HS-27A (cell line): ENCODE measurements at places on chromosomes 1 and 21.

- no peak for DNase-seq
Observed at GRCh38 chr1:227065311-227065710, 125.2 kb downstream of the COQ8A start.

- no peak for DNase-seq
Observed at GRCh38 chr1:33650708-33651107, 178.3 kb downstream of the ZSCAN20 start.

DNA sequence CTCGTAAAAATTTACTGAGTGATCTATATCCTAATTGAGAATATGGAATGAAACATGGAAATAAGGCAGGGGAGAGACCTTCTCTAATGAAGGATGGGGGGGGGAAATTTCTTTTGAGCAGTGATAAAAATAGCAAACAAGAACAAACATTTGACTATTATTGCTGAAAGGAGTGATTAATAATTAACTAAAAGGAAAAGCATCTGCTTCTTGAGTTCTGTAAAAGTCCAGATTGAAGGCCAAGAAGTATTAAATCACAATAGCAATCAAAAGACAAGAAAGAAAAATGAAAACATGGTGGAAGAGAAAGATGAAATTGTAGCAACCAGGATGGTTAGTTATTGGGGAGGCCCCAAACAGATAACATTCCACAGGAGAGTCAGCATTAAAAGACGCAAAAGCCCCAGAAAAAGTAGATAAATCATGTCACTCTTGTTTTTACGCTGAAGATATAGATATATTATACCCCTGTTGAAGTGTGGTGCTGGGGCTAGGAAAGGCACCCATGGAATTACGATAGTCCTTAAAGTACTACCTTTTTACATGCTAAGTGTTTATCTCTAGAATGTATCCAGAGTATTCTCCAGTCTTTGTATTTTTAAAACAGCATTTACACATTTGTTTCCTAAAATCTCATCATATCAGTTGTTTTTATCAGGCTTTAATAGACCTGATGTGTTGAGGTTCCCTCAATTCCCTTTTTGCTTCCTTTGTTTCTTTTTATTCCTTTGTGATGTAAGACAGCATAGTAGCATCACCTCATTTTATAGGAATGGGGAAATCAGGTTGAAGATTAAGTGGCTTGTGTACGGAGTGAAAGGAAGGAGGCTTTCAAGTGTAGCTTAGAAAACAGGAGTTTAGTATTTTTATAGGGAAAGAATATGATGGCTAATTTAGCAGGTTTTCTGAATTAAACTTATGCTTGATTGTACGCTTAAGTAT lies 28.9 kb downstream of the DISP1 start:
- DNase-seq = no peak

DNA sequence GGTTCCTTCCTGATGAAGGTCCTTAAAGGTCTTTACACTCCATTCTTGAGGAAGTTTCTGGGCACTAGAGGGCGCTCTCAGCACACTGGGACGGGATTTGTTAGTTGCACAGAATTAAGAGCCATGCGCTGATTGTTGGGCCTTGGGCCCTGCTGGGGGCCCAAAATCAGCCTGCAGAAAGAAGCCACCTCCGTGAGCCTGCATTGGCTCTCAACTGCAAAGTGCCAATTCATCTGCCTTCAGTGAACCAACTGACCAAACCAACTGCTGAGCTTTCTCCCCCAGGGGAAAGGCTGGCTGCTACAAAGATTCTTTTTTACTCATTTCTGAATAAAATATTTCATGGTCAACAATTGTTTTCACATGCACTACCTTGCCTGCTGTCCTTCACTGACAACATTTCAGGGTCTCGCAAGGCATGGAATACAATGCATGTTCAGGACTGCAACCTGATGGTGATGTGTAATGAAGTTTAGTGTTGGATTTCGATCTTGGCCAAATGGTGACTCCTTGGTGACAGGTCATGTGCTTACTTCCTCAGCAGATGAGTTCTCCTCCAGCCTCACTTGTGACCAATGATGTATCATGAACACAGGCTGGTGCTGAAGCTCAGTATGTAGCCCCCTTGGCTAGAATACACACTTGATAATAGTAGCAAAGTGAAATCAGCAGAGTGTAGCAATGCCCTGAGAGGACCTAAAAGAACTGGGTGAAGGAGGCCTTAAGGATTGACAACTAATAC lies 45.7 kb upstream of the PRDX6 start:
- peak; percentile 79 for DNase-seq

DNA sequence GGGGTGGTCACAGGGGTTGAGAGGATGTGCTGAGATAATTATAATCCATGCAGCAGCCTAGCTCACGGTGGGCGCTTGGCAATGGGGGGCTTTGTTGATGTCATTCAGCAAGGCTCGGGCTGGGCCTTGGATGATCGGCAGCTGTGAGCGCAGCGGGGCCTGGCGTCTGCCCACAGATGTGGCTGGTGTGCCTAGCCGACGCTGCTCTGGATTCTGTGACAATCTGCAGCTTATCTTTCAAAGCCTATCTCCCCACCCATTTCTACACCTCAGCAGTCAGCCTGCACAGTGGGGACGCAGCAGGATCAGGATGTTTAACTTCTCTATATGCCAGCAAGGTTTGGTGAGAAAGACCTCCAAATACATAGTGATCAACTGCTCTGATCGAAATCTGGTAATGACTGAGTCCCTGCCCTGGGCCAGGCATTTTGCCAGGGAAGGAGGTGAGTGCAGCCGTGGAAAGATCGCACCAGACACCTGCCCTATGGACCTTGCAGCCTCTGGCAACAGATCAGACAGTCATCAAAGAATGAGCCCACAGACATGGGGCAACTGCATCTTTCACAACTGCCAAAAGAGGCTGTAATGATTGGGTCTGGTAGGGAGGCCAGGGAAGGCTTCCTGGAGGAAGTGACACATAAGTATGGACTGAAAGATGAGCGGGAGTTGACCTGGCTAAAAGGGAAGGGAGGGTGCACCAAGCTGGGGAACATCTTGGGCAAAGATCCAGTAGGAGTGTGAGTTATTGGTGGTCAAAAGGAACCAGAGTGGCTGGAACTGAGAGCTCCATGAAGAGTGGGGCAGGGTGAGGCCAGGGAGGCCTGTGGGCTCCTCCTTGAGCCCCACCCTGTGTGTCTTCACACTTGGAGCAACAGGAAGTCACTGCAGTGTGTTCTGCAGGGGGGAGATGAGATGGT lies 35.3 kb downstream of the EPHB2 start:
- DNase-seq = peak; percentile 71

DNA sequence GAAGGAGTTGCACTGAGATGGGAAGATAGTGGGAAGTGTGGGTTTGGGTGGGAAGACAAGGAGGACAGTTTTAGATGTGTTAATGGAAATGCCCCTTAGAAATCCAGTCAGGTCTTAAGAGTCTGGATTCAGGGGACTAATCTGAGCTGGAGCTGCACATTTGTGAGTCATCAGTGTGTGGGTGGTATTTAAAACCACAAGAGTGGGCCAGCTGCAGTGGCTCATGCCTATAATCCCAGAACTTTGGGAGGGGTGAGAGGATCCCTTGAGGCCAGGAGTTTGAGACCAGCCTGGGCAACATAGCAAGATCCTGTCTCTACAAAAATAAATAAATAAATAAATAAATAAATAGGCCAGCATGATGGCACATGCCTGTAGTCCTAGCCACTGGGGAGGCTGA lies 40.9 kb upstream of the SLC6A9 start:
- peak; percentile 86 for DNase-seq
